Kidney glomerular epithelial cell (primary cell): ENCODE measurements at places on chromosomes 11 and 22.

GRCh38 chr22:42303396-42304323 lies 33.2 kb upstream of the TCF20 start:
- no peak for DNase-seq

GRCh38 chr11:96235751-96236150 lies 107.2 kb downstream of the MAML2 start:
- no peak for DNase-seq

GRCh38 chr11:7520981-7521487 lies 7.2 kb downstream of the PPFIBP2 start:
- DNase-seq = no peak

- DNase-seq = no peak
These were observed 6.8 kb upstream of the PLAAT3 start for GRCh38 chr11:63621071-63621470.

DNA sequence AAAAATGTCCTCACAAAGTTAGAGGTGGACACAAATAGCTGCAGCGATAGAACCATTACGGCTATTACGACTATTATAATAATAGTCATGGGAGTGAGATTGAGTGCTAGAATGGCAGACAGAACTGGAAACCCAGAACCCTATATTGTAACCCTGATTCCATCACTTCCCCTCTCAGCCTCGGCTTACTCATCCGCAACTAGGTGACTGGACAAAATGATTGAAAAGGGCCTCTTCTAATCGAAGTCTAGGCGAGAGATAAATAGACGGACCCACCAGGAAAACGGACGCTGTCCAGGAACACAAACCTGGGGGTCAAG lies 629 bp downstream of the PSMA1 start:
- no peak for DNase-seq

DNA sequence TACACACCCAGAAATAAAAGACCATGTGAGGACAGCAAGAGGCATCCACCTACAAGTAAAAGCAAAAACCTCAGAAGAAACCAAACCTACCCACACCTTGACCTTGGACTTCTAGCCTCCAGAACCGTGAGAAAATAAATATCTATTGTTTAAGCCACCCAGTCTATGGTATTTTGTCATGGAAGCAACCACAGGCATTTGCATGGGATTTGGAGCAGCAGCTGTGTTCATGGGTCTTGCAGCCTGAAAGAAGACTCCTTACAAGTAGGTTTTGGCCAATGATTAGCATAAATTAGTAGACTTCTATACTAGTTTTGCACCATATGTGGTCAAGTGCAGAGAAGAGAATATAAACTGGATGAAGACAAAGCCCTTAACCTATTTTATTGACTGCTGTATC lies 27.9 kb downstream of the FSHB start:
- no peak for DNase-seq

DNA sequence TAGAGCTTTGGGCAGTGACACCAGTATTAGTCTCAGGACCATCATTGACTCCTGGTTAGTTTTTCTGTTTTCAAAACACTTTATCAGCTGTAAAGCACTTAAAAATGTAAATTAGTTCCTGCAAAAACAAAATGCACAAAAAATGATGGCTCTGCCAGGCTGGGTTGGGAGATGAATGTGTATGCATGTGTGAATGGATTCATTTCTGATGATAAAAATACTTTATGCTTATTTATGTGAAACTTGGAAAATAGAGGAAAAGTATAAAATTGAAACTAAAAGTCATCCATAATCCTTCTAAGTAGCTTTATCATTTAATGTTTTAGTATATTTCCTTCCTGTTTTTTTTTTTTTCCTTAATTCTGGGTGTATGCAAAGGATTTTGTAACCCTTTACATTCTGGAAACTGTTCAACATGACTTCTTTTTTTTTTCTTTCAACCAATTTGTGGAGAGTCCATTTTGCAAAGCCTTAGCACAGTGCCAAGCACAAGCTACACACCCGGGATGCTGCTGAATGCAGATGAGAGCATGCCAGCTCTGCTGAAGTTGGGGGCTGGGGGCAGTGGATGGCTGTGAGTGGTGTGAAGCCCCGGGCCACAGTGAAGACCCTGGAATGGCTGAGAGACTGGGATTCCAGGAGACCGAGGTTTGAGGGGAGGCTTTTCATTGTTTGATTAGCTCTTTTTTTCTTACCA lies 37.6 kb downstream of the PTPRJ start:
- DNase-seq = no peak

DNA sequence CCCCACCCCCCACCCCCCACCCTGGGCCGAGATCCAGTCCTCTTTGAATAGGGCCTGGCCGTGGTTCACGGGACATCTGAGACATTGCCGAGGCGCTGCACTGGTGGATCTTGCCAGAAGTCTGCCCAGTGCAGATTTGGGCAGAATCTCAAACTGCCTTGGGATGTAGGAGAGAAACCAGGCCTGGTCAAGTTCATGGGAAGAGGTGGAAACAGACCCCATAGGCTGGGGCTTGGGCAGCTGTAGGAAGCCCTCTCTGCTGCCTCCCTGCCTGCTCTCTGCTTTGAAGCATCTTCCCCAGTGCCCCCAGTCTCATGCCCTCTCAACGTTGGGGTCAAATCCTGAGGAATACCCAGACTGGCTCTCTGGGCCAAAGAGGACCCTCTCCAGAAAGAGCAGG lies 16.0 kb upstream of the PPP6R3 start:
- DNase-seq = no peak

DNA sequence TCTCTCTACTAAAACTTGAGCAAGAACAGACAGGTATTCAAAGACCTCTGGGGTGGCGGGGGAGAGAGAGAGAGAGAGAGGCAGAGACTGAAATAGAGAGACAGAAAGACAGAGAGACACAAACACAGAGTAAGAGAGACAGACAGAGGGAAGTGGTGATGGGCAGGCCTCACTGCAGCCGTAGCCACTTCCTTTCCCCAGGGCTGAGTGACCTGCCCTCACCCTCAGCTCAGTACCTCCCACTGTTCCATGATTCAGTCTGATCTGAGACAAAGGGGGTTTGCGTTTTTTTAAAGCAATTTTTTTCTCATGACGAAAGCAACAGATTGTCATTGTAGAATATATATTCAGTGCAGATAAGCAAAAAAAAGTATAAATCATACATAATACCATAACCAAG lies 607.9 kb upstream of the B3GAT1 start:
- DNase-seq = no peak

GRCh38 chr11:38330578-38330977 lies 1732.5 kb upstream of the RAG2 start:
- DNase-seq = no peak

GRCh38 chr22:49266561-49267519 lies 560.8 kb downstream of the BRD1 start:
- no peak for DNase-seq

DNA sequence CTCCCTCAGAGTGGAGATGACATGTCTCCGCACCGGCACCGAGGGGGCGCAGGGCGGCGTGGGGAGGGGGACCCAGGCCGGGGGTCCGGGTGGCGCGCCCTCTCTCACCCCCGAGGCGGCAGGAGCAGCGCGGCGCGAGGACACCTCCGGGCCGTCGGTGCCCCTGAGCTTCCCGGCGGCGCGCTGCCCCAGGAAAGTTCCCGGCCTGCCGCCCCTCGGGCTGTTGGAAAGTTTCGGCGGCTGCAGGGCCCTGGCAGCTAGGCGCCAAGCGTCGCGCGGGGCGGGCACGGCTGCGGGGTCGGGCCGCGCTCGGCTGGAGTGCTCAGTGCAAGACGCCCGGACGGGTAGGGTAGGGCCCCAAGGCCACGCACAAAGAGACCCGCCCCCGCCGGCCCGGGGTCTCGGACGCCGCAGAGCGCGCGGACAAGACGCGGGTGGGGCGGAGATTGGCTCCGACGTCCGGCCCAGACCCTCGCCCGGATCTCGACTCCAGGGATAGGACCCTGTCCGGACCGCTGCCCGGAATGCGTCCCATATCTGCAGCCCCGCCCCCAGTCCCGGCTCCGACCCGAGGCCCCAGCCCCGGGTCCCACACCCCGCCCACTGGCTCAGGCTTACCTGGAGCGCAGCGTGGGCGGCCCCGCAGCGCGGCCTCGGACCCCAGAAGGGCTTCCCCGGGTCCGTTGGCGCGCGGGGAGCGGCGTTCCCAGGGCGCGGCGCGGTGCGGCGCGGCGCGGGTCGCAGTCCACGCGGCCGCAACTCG lies 471 bp downstream of the ARVCF start:
- no peak for DNase-seq

GRCh38 chr11:4134806-4135205 lies 40.2 kb downstream of the RRM1 start:
- DNase-seq = peak; percentile 93

- no peak for DNase-seq
These were observed 64.0 kb upstream of the FIBIN start for GRCh38 chr11:26929806-26930517.

DNA sequence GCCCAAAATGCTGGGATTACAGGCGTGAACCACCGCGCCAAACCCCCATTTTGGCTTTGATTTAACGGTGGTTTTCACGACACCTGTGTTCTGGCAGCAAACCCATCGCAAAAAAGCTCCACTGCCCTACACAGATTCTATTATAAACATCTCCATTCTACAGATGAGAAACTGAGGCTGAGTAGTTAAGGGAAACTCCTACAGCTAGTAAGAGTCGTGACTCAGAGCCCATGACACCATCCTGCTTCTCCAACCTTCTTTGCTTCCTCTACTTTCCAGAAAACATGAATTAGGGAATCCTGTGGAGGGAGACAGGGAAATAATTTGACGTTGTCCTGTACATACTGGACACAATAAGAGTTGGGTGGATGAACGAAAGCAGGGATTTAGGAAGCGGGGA lies 429 bp upstream of the SNX15 start:
- no peak for DNase-seq

GRCh38 chr11:91421641-91422040 lies 803.0 kb upstream of the FAT3 start:
- no peak for DNase-seq

DNA sequence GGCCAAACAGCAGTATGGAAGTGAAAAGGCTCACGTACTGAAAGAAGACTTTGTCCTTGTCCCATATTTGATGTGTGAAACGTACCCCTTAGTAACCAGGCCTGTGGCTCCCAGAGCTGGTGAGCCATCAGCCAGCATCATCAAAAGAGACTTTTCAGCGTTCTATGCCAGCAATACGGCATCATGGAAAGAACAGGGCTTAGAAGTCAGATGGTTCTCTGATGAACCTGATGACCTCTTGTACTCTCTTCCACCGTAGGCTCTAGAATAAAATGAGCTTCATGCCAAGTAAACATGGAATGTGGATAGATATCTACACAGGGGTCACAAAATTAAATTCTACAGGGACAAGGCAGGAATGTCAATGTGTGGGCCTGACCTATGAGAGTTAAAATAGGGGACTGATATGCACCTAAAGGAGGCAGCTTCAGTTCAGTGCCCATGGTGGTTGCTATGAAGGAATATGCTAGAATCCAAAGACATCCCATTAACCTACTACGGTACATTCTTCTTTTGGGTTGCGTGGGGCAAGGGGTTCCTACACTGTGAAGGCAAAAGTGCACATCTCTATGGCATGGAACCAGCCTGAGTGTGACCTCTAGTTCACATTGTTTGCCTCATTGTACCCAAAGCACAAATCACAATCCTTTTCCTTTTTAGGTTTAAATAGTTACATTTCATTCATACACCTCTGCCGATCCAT lies 130.6 kb downstream of the ETS1 start:
- no peak for DNase-seq

- peak; percentile 71 for DNase-seq
These were observed 43.8 kb downstream of the KCNQ1OT1 start for GRCh38 chr11:2655834-2656622.

DNA sequence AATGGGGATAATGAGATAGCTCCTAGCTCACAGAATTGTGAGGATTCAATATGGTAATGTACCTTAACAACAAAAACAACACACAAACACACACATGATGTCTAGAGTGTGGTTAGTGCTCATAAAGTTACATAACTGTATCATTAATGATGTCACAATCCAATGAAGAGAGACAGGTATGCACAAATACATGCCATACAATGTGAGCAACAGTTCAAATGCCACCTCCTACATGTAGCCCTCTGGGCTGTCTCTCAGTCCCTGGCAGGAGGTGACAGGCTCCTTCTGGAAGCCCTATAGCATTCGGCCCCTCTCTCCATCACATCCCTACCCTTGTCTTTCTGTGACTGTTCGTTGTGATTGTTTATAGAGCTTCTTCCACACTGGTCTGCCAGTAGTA lies 8.3 kb upstream of the MICALL1 start:
- DNase-seq = no peak

DNA sequence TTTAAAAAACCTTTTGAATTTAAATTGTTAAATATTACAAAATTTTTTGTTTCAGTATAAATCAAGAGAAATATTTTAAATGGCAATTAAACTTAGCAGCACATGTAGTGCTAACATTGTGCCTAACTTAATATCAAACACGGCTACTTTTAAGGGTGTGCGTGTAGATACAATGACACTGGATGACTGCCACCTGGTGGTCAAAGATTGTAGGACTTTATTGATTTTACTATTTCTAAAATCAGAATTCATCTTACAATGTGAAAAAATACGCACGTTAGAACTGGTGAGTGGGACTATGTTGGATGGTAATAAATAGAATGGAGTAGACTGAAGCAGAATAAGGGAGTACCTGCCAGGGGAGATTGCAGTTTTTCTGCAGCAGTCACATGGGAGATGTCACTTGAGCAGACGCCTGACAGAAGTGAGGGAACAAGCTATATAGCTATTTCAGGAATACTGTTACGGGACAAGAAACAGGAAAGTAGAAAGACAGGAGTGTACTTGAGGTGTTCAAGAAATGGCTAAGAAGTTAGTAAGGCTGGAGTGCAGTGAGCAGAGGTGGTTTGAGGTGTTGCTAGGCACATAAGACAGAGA lies 52.9 kb downstream of the UVRAG start:
- peak; percentile 1 for DNase-seq

DNA sequence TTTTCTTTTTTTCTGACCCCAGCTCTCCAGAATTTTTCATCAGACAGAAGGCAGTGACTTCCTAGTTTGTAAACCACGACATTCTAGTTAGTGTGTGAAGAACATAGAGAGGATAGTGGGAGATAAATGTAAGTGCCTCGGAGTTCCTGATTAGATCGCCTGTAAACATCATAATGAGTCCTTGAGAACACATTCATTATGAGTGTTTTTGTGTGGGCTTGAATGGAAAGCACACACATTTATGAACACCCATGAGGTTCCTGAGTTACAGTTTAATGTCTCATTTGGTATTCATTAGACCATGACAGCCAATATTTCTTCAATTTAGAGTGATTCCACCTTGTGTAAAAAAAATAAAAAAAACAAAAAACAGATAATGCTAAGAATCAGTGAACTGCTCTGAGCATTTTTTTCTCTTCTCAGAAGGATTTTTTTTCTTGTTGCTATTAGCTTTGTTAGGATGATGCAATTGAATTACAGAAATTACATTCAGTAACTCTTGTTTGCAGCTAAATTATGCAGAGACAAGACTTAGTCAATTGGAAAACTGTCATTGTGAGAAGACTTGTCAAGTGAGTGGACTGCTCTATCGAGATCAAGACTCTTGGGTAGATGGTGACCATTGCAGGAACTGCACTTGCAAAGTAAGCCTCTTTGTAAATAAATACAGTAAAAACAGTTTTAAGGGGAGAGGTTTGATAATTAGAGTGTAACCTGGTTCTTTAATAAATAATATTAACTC lies 257.6 kb downstream of the NELL1 start:
- no peak for DNase-seq

DNA sequence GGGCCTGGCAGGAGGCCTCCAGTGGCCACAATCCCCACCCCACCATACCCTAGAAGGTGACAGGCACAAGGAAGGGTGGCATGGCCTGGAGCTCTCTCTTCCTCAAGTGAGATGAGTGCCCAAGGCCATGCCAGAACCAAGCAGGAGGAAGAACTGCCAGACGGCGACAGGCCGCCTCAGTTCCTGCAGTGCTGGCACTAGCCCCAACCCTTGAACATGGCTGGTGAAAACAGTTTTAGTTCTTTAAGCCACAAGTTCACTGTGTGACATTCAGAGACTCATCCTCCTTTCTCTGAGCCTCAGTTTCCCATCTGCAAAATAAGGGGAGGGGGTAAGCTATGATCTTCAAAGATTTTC lies 9.8 kb downstream of the CHRDL2 start:
- DNase-seq = no peak
